T-helper 2 cell (primary cell): ENCODE measurements at places on chromosomes 1 and 21.

- DNase-seq, result no peak
These were observed 36.9 kb upstream of the DISP1 start for GRCh38 chr1:222777977-222778376.

DNA sequence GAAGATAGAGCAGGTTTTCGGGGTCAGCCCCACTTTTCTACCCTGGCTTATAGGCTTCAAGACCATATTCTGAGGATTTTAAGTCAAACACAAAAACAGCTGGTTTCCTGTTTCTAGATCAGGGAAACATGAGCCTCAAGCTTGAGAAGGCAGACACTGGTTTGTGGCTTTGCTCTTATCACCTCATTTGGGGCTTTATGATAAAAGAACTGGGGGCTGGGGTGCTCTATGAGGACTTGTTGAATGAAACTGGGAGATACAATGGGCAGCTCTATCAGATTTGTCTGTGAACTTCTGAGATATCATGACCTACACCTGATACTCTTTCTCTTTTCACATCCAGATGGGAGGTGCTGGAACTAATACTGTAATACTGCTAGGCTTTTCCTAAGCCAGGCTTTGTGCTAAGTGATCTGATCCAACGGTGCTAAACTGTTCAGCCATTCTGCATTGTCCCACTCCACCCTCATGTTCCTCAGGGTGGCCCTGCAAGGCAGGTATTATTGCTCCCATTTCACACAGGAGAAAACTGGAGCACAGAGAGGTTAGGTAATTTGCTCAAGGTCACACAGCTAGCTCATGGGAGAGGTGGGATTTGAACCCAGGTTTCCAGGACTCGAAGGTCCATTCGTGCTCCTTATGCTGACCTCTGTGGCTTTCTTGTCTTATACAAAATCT, 6.6 kb downstream of the AJAP1 start:
- peak; percentile 26 for DNase-seq

GRCh38 chr21:14977814-14978213, 87.0 kb downstream of the NRIP1 start:
- no peak for DNase-seq

- no peak for DNase-seq
These were observed 5.7 kb downstream of the SLC35A3 start for GRCh38 chr1:99975529-99975928.

- no peak for DNase-seq
These were observed 2.9 kb upstream of the ATP1A1 start for GRCh38 chr1:116370181-116370580.

DNA sequence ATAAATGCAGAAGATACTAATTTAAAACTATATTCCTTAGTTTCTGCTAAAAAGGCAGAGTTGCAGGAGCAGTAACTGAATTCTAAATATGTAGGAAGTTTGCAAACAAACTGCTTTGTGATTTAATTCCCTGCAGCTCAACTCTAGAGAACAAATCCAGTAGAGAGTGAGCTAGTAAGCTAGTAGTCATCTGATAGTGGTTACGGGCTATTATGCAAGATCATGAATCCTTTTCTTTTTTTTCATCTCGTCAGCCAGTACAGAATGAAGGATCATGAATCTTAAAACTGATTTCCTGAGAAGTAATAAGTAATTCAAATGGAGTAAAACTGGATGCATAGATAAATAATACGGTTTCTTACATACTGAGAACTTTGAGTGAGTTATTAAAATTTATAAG, 3.3 kb downstream of the DPH5 start:
- DNase-seq, result no peak

GRCh38 chr1:7278045-7278444, 492.8 kb downstream of the CAMTA1 start:
- no peak for DNase-seq

GRCh38 chr1:31273619-31274018, 23.0 kb downstream of the SNRNP40 start:
- DNase-seq, result no peak
